ENCODE measurements at places on chromosomes 2 and 18. TPM values are rescaled to one million over a fixed set of nuclear protein-coding genes. Genes with fewer than 3 reads are reported as not detected.

- no peak overlapping the region for H3K4me3 ChIP-seq
- no peak for DNase-seq
- H3K36me3 ChIP-seq: no peaks in the 10 kb centered on the region
- H3K27ac ChIP-seq: no peak overlapping the region
These were observed 276.1 kb upstream of the NCKAP5 start for GRCh38 chr2:133844214-133844892.

GREB1L gene
- total RNA-seq: 2.2 TPM

- no peak for DNase-seq
- no peaks in the 10 kb centered on the region for H3K36me3 ChIP-seq
- H3K4me1 ChIP-seq: no peaks in the 10 kb centered on the region
These were observed 395.4 kb upstream of the TCF4 start for GRCh38 chr18:55983433-55983832.

- no peak for DNase-seq
- no peak overlapping the region for H3K27ac ChIP-seq
- H3K4me1 ChIP-seq: no peaks in the 10 kb centered on the region
- peak overlapping the region; percentile 35 for H3K4me3 ChIP-seq
These were observed 4.3 kb downstream of the RAX start for GRCh38 chr18:59268721-59269562.

UGT1A4 gene
- total RNA-seq: not detected

INPP1 gene
- 13.3 TPM for total RNA-seq

CNTNAP5 gene
- not detected for total RNA-seq

DNA sequence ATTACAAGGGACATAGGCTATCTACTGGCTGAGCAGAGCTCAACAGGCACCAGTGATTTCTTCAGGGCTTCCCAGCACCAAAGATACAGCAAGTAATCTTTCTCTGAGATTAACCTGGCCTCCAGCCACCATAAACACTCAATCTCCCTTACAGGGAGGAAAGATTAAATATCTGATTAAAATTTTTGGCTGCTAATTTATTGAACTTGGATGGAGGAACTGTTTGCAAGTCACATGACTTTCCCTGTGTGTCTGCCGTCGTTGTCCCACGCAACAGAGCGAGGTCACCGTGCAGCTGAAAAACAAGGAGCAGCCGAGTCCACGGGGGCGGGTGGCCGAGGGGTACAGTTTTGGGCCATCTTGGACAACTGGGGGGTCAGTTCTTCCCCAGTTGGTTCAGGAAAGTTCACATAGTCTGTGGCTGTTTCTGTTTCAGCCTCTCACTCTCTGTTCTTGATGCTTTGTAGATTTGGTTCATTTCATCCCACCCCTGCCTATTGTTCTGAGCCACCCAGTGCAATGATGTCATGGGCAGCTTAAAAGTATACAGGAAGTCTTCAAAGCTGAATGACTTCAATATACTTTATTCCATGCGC, 186.8 kb upstream of the CTAGE1 start:
- no peaks in the 10 kb centered on the region for H3K36me3 ChIP-seq
- no peak for DNase-seq
- peaks cover 7% of the 10 kb centered on the region for H3K4me1 ChIP-seq
- peak overlapping the region; percentile 70 for H3K27ac ChIP-seq
- no peak overlapping the region for H3K4me3 ChIP-seq
- H3K27me3 ChIP-seq: no peaks in the 10 kb centered on the region

GRCh38 chr2:157413326-157414035, 30.4 kb downstream of the CYTIP start:
- H3K4me1 ChIP-seq: no peaks in the 10 kb centered on the region
- no peak overlapping the region for H3K27ac ChIP-seq
- no peaks in the 10 kb centered on the region for H3K36me3 ChIP-seq
- H3K4me3 ChIP-seq: no peak overlapping the region
- H3K27me3 ChIP-seq: no peaks in the 10 kb centered on the region

DNA sequence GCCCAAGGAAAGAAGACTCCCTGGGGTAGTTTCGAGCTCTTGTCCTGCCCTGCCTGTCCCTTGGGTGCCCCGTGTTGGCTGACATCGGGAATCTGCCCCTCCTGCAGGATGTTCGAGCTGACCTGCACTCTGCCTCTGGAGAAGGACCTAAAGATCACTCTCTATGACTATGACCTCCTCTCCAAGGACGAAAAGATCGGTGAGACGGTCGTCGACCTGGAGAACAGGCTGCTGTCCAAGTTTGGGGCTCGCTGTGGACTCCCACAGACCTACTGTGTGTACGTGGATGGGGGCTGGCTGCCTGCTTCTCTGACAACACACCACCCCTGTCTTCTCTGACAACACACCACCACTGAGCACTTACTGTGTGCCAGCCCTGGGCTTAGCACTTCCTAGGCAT, 210.8 kb downstream of the DYSF start:
- H3K27me3 ChIP-seq: no peaks in the 10 kb centered on the region
- no peaks in the 10 kb centered on the region for H3K4me1 ChIP-seq
- DNase-seq: no peak
- no peak overlapping the region for H3K27ac ChIP-seq
- H3K4me3 ChIP-seq: no peak overlapping the region

- H3K4me3 ChIP-seq: no peak overlapping the region
- H3K27me3 ChIP-seq: no peaks in the 10 kb centered on the region
- DNase-seq: no peak
- no peaks in the 10 kb centered on the region for H3K36me3 ChIP-seq
These were observed 90.9 kb downstream of the CCDC138 start for GRCh38 chr2:108877506-108877905.

DNA sequence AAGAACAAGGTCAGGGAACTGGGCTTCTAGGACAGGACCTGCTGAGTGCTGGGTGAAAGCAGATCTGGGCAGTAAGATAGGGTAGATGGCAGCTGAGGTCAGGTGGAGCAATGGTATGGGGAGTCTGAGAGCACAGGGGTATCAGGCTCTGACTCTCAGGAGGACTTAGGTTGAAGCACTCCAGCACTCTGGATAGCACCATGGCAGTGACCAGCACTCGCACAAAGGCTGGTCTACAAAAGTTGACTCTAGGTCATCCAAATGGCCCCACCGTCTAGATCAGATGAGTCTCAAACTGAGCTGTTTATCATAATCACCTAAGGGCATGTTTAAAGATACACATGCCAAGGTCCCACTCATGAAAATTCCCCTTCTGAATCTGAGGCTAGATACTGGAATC, 60.1 kb downstream of the CDKL4 start:
- no peaks in the 10 kb centered on the region for H3K36me3 ChIP-seq
- H3K4me3 ChIP-seq: no peak overlapping the region
- H3K4me1 ChIP-seq: no peaks in the 10 kb centered on the region
- H3K27ac ChIP-seq: no peak overlapping the region
- no peaks in the 10 kb centered on the region for H3K27me3 ChIP-seq

DNA sequence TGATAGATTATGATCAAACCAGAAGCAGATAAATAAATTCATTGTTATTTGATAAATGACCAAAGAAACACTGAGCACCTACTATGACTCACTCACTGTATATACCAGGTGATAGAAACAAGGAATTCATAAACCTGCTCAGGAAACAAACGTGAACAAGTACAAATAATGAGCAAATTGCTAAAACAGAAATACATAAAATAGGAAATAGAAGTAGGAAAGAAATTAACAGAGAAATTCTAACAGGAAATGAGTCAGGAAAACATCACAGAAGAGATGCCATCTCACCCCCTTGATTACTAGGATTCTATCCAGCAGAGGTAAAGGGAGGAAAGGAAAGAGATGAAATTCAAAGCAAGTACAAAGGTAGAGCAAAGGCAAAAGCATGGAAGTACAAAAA, 31.3 kb downstream of the EXOC6B start:
- no peak overlapping the region for H3K27ac ChIP-seq
- H3K4me3 ChIP-seq: no peak overlapping the region
- H3K4me1 ChIP-seq: no peaks in the 10 kb centered on the region
- H3K36me3 ChIP-seq: no peaks in the 10 kb centered on the region

GRCh38 chr2:33134791-33135560, 188.2 kb downstream of the LTBP1 start:
- no peak for DNase-seq
- peak overlapping the region; percentile 92 for H3K27ac ChIP-seq
- no peaks in the 10 kb centered on the region for H3K27me3 ChIP-seq
- peaks cover 6% of the 10 kb centered on the region for H3K4me1 ChIP-seq
- H3K4me3 ChIP-seq: peak overlapping the region; percentile 73

CROCC2 gene
- total RNA-seq: 2.9 TPM

GRCh38 chr2:25757906-25758305, 84.5 kb upstream of the DTNB start:
- H3K36me3 ChIP-seq: peaks cover 19% of the 10 kb centered on the region
- H3K27ac ChIP-seq: no peak overlapping the region
- H3K27me3 ChIP-seq: no peaks in the 10 kb centered on the region
- no peak overlapping the region for H3K4me3 ChIP-seq
- no peak for DNase-seq
- H3K4me1 ChIP-seq: no peaks in the 10 kb centered on the region

- DNase-seq: no peak
- no peaks in the 10 kb centered on the region for H3K36me3 ChIP-seq
- H3K4me1 ChIP-seq: no peaks in the 10 kb centered on the region
- no peak overlapping the region for H3K27ac ChIP-seq
- H3K27me3 ChIP-seq: no peaks in the 10 kb centered on the region
- no peak overlapping the region for H3K4me3 ChIP-seq
These were observed 88.8 kb downstream of the INHBB start for GRCh38 chr2:120434492-120435308.

GRCh38 chr2:206721256-206721920, 3.2 kb upstream of the DYTN start:
- no peak for DNase-seq
- H3K36me3 ChIP-seq: no peaks in the 10 kb centered on the region
- no peak overlapping the region for H3K4me3 ChIP-seq
- H3K27ac ChIP-seq: no peak overlapping the region
- H3K27me3 ChIP-seq: no peaks in the 10 kb centered on the region
- no peaks in the 10 kb centered on the region for H3K4me1 ChIP-seq

DNA sequence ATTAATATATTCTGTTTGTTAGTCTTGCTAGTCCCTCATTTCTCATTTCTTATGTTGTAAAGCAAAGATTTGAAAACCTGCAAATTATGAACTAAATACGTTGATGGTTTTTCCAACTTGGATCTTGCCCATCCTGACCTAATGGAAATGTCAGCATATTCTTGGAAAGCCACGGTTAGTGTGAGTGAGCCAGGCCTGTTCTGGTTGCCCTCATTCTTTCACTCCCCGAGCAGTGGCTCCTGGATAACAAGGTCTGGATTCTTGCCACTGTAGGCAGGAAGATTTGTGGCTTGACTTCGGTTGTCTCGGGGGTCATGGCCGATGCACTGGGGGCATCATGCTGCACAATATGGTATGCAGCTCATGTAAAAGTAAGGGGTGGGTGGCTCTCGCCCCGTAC, 359.1 kb downstream of the MEIS1 start:
- H3K4me3 ChIP-seq: no peak overlapping the region
- no peaks in the 10 kb centered on the region for H3K4me1 ChIP-seq
- no peaks in the 10 kb centered on the region for H3K27me3 ChIP-seq

C2orf15 gene
- total RNA-seq: 0.32 TPM

KYNU gene
- total RNA-seq: 2.3 TPM

- no peaks in the 10 kb centered on the region for H3K36me3 ChIP-seq
- H3K27me3 ChIP-seq: no peaks in the 10 kb centered on the region
- DNase-seq: no peak
- no peaks in the 10 kb centered on the region for H3K4me1 ChIP-seq
These were observed 227.5 kb upstream of the SOX11 start for GRCh38 chr2:5464657-5465056.

EGR4 gene
- total RNA-seq: not detected

DNA sequence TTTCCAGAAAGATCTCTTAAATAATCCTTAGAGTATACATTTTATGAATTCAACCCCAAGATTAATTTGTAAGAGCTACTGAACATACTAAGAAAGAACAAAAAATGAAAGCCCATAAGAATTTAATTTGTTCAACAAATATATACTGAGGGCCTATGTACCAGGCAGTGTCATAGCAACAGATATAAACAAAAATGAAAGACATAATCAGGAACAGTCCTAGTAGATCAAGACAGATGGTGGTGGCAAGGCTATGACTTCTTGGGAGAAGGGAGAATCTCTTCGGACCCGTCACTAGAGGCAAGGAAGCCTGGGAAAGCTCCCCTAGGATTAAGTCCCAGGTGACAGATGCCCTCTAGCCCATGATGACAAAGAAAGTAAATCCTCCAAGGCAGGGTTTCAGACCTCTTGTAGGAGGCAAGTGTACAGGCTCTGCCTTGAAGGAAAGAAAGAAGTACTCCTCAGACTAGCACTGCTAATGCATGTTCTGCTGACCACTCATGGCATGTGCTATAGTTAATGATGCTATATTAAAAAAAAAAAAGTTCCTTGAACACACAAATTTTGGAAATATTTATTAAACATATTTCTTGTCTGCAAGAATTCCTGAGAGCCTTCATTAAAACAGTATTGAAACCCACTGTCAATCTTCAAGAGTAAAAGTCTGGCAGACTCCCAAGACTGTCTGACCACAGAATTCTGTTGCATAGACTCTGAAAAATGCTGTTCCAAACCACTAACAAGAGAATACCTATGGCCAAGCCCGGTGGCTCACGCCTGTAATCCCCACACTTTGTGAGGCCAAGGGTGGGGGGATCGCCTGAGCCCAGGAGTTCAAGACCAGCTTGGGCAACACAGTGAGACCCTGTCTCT, 31.5 kb downstream of the NOL10 start:
- no peak for DNase-seq
- no peak overlapping the region for H3K27ac ChIP-seq
- H3K4me1 ChIP-seq: no peaks in the 10 kb centered on the region
- H3K36me3 ChIP-seq: peaks cover 45% of the 10 kb centered on the region
- no peaks in the 10 kb centered on the region for H3K27me3 ChIP-seq

GLI2 gene
- 23.1 TPM for total RNA-seq

LMAN1 gene
- 60.8 TPM for total RNA-seq

GRCh38 chr2:115694651-115695050, 1252.2 kb downstream of the DPP10 start:
- H3K4me1 ChIP-seq: no peaks in the 10 kb centered on the region
- H3K27me3 ChIP-seq: no peaks in the 10 kb centered on the region
- no peak for DNase-seq
- H3K4me3 ChIP-seq: no peak overlapping the region
- H3K27ac ChIP-seq: no peak overlapping the region
- no peaks in the 10 kb centered on the region for H3K36me3 ChIP-seq

GRCh38 chr2:66122516-66122915, 312.4 kb upstream of the MEIS1 start:
- H3K4me3 ChIP-seq: no peak overlapping the region
- DNase-seq: no peak
- no peak overlapping the region for H3K27ac ChIP-seq
- H3K36me3 ChIP-seq: no peaks in the 10 kb centered on the region
- no peaks in the 10 kb centered on the region for H3K4me1 ChIP-seq
- H3K27me3 ChIP-seq: no peaks in the 10 kb centered on the region

DNA sequence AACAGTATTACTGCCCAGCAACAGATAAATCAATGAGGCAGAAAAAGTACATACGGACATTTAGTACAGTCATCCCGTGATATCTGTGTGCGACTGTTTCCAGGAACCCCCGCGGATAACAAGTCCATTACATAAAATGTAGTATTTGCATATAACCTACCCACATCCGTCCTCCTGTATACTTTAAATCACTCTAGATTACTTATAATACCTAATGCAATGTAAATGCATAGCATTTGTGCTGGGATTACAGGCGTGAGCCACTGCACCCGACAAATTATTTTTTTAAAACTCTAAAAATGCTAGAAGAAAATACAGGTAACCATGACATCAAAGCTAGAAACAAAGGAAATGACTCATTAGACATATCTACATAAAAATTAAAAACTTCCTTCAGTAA, 91.6 kb downstream of the FAM161A start:
- no peak for DNase-seq
- no peaks in the 10 kb centered on the region for H3K27me3 ChIP-seq
- H3K4me3 ChIP-seq: no peak overlapping the region
- H3K36me3 ChIP-seq: no peaks in the 10 kb centered on the region
- H3K27ac ChIP-seq: no peak overlapping the region
